ENCODE measurements at places on chromosomes 5 and 9.

DNA sequence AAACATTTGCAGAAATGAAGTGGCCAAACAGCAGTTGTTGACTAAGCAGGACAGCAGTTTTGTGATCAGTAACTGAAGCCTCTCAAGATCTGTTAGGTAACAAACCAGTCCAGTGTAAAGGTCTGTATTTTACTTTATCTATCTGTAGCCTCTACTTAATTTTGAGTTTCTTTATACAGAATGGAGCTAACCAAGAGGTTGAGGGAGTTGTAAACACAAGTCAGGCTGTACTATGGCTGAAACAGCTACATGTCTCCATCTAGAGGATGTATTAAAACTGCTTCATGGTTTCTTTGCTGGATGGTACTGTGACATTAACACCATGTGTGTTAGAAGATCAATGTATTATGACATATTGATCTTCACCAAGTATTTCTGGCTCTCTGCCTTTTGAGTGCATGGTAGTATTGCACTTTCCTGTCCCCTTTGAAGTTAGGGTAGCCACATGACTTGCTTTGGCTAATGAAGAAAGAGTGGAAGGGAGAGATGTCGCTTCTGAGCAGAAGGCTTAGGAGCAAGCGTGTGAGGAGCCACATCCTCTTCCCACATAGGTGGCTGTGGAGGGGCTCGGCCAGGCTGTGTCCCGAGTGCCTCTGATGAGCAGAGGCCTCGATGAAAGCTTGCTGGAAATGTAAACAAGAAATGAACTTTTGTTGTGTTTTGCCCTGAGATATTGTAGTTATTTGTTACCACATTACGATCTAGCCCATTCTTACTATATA, 105.6 kb upstream of the PCA3 start:
- no peak for DNase-seq

DNA sequence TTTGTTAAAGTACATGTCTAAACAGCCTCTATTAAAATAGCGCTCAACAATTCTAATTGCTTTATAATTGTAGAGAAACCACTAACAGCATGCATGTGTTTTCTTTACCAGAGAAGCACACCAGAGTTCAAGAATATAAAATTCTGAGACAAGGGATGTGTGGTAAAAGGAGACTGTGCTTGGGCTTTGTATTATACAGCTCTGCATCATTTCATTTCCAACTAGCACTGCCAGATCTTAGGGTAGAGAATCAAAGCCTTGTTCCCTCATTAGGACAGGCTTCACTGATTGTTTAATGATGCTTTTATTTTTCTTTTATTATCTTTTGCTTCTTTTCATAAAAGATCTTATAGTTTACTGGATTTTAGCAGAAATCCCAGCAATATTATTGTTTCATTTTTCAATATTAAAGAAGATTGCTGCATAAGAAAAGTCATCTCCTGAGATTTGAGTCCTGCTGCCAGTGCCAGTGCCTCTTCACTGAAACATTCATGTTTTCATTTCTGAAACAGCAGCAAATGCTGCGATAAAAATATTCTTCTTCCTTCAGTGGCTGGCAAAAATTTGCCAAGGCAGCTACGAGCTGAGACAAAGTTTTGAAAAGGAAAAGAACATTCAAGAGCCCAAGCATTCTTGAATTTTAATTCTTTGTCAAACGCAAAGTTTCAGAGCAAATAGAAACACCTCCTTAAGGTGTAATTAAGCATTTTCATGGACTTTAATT, 491.0 kb upstream of the PIK3R1 start:
- no peak for DNase-seq

DNA sequence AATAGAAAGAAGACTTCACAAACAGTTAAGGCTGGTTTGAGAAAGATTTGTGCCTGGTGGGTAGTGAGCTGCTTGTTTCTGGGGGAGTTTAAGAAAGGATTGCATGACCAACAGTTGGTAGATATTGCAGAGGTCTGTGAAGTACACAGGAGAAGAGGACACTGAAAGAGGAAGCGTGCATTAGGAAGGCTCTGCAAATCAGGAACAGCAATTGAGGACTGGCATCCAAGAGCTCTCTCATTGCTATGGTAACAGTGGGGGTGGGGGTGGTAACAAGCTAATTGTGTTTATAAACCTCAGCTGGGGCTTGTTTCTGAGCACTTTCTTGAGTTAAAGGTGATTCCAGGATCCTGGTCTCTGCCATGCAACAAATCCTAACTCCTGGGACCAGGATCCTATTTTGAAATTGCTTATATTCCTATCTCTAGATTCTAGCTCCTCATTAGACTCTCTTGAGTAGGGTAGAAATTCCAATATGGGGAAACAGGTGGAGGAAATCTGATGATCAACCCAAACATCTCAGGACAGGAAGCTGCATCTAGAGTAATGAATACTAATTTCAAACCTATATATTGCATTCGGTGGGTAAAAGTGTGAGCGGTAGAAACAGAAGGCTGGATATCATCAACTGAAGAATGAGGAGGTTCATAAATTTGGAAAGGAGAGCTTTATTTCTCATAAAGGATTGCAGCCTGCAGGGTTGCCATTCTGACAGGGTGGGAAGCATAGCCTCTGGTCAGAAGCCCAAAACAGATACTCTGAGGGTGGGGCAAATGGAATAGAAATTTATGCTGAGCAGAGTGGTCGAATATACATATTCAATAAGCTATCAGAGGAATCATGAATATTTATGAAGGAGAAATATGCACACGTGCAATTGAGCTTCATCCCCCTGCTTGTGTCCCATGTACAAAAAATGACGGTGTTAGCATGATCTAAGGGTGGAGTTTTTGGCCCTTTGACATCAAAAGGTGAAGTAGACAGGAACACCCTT, 79.4 kb downstream of the PTTG1 start:
- DNase-seq, result no peak

GRCh38 chr5:157459715-157460599, at the start of gene NIPAL4:
Gene NIPAL4 (plus strand): TSS chr5:157460213. CDS start chr5:157460321, 108 bp downstream.
- peak; percentile 8 for DNase-seq

- no peak for DNase-seq
These were observed 15.4 kb downstream of the AOPEP start for GRCh38 chr9:94741866-94742265.

- DNase-seq, result no peak
These were observed 103.4 kb upstream of the RAI14 start for GRCh38 chr5:34552686-34553085.

DNA sequence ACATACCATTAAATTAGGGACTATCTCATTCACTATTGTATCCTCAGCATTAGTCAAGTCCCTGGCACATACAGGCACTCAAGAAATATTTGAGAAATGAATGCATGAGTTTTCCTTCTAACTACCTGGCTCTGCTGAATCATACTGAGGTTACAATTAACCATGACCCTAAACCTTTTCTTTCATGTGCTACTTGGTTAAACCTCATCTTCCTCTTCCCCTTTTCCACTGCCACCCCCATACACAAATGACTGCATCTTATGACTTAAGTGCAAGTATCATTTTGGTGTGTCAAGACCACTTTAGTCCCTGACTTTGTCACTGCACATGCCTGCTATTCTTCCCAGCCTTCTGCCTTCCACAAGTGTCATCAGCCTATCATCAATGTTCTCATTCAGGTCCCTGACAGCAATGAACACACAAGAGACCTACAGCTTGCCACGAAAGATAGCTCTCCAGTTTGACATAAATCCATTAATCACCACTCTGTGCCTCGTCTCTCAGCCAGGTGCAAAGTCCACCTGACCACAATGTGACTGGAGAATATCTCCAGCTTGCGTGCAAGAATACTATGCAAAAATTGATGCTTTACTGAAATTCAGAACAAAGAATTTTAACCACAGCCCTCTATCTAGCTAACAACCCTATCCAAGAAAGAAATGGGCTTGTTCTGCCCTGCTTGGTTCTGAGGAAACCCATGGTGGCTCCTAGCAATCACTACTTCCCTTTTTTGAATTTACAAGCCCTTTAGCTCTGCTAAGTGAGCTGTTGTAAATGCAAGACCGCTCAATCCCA, 74.5 kb downstream of the MAPKAP1 start:
- DNase-seq, result no peak

GRCh38 chr5:38796742-38797108, 49.1 kb upstream of the OSMR start:
- no peak for DNase-seq

DNA sequence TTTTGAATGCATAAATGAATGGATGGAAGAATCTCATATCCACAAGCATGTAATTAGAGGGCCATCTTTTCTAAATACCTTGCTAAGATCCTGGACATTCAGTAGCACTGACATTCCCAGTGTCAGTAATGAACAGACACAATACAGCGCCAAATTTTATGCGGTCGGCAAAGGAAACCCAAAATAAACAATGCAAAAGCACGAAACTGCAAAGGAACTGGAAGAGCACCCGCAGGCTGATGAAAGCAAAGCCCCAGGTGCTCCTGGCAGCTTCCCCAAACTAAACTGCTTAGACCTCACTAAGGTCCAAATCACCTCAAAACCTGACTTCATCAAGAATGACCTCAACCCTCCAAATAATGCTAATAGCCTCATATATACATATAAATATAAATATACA, 102.0 kb downstream of the GPR21 start:
- no peak for DNase-seq

GRCh38 chr5:122874179-122874875, 28.9 kb downstream of the SNX24 start:
- DNase-seq, result no peak
